ENCODE measurements at places on chromosomes 5 and 9.

GRCh38 chr5:176524987-176525386 is 12.2 kb downstream of the RNF44 start:
- no peak for DNase-seq

DNA sequence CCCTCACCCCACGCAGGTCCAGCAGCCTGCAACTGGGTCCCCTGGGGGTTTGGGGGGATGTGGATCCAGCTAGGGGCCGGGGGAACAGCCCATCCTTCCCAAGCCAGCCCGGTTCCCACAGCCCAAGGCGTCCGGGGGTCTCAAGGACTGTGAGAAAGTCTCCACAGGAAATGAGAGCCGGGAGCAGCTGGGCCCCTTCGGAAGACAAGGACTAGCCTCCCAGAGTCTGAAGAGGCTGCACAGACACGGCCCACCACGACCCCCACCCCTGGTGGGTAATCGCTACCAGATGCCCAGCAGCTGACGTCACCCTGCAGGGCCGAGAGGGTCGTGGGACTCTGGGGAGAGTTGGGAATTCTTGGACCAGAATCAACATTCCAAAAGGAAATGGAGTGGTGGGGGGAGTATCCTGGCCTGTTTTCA is 10.5 kb downstream of the SH2D3C start:
- DNase-seq: no peak

GRCh38 chr9:69874301-69875060 is 53.9 kb downstream of the CFAP95 start:
- DNase-seq: no peak

DNA sequence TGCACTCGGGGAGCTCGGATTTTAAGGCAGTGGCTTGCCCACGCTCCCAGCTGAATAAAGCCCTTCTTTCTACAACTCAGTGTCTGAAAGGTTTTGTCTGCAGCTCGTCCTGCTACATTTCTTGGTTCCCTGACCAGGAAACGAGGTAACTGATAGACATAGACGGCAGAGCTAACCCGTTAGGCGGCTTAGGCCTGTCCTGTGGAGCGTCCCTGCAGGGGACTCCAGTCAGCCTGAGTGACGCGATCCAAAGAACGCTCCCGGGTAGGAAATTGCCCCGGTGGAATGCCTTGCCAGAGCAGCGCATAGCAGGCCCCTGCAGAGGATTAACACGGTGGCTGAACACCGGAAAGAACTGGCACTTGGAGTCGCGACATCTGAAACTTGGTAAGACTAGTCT is 1.8 kb upstream of the SELENOP start:
- DNase-seq: no peak

GRCh38 chr5:172758077-172758833 is 12.7 kb downstream of the DUSP1 start:
- DNase-seq: no peak

- no peak for DNase-seq
Measured at GRCh38 chr9:28471261-28471660, 898.0 kb upstream of the C9orf72 start.

GRCh38 chr5:166649676-166650075 is 1641.8 kb upstream of the WWC1 start:
- DNase-seq: no peak

- DNase-seq: no peak
Measured at GRCh38 chr9:126582427-126582826, 31.3 kb upstream of the LMX1B start.

GRCh38 chr9:121807069-121807822 is 155.8 kb downstream of the DAB2IP start:
- no peak for DNase-seq

- no peak for DNase-seq
Measured at GRCh38 chr9:126604059-126605055, 9.4 kb upstream of the LMX1B start.

DNA sequence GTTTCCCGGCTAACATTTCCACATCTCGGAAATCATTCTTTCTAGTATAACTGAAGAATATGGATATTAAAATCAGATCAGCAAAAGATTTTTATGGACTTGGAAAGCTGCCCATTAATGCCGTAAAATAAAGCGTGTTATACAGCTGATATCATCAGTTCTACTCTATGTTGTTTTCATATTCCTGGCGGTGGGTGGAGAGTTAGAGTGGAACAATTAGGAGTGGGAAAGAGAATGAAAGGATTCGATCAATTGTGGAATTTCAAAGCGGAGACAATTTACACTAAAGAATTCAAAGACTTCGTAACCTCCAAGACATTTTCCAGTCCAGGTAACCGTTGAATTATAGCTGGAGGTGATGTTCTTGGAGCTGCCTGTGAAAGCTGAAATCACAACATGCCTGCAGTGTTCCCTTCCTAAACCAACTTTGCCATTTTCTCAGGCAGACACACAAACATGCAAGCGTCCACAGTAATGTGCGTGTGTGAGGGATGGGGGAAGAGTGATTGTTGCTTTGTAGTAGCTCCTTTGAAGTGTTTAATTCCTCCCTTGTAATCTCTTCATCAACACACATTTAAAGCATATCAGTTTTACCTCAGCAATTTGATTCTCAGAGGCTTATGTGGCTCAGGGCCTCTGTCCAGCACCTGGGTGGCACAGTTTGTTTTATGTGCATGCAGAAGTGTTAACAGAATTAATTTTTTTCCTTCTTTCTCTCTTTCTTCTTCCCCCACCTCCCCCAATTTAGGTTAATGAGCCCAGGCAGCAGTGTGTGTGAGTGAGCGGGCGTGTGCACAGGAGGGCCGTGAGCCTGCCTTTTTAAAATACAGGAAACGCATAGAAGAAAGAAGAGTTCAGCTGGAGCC is 544.1 kb downstream of the RAB3C start:
- DNase-seq: no peak

GRCh38 chr9:4143936-4144717 is 155.7 kb downstream of the GLIS3 start:
- DNase-seq: no peak

- DNase-seq: no peak
Measured at GRCh38 chr9:88711719-88712118, 176.7 kb downstream of the NXNL2 start.

- DNase-seq: no peak
Measured at GRCh38 chr9:105667867-105668266, 5.6 kb downstream of the TAL2 start.

DNA sequence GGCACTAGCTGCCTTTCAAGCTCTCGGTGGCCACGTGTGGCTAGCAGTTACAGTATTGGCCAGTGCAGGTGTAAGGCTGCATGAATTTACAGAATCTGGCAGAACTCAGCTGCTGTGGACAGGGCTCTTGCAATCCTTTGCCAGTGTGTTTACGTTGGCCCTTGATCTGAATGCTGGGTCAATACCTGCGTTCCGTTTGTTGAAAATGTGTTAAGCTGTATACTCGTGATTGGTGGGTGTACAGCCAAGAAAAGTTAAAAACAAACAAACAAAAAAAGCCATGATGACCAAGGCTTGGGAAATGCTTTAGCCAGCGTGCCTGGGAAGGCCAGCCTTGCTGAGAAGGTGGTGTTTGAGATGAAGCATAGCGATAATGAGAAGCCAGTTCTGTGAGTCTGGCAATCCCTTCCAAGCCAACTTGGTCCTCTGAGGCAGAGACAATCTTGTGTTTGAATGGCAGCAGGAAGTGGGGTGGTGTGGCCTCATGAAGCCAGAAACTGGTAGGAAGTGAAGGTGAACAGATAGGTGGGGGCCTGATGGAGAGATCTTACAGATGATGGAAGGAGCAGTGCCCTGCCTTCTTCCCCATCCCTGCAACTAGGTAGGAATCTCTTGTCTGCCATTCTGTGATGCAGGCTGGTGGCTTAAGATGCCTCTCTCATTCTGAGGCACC is 820 bp upstream of the CFAP90 start:
- no peak for DNase-seq

GRCh38 chr9:91711755-91712601 is 238.1 kb downstream of the ROR2 start:
- DNase-seq: peak; percentile 86

- DNase-seq: peak; percentile 73
Measured at GRCh38 chr9:127388037-127388855, 8.7 kb upstream of the SLC2A8 start.

GRCh38 chr5:37029436-37029835 is 152.9 kb downstream of the NIPBL start:
- DNase-seq: no peak

GRCh38 chr5:157273131-157273556 is 7.2 kb downstream of the CYFIP2 start:
- peak; percentile 30 for DNase-seq

Data from GM13976 (cell line).